ENCODE measurements at places on chromosomes 12 and 14.

DNA sequence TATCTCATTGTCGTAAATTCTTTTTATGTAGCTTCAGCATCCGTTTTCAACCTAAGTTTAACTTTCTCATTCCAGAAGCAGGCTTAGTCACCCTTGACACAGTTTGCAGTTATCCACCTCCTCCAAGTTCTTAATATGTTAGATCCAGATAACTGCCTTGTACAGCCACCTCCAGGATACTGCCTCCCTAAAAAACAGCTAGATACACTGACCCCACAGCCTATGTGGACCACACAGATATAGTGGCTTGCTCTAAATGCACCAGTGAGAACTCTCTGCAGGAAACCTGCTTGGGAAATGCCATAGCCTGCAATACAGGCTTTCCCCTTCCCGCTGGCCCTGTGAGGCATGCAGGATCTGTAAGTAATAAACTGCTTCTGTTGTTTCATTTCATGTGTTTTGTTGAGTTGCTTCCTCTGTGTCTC lies 11.1 kb upstream of the RTL1 start:
- no peak for DNase-seq

- no peak for DNase-seq
Measured at GRCh38 chr12:52193991-52194390, 2.2 kb upstream of the KRT80 start.

GRCh38 chr14:99246536-99247097 lies 25.4 kb downstream of the BCL11B start:
- no peak for DNase-seq

- no peak for DNase-seq
Measured at GRCh38 chr12:64633940-64634337, 23.6 kb downstream of the RASSF3 start.

GRCh38 chr12:54045868-54046521 lies 7.6 kb upstream of the HOXC4 start:
- no peak for DNase-seq

DNA sequence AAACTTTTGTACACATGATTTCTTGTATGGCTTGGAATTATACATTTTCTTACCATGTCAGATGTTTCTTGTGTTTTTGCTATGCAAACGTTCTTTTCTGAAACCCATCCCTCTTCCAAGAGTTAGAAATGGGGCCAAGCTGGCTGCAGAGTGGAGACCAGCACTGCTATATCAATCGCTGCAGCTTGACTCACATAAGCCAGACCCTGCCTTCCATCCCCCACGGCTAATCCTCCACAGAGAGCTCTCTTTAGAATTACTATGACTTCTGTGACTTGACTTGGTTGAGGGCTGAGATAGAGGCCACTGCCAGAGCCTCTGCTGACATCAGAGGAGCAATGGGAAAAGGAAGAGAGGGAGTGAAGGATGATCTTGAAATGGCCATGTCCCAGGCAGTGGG lies 147.9 kb downstream of the DACT1 start:
- DNase-seq = no peak

DNA sequence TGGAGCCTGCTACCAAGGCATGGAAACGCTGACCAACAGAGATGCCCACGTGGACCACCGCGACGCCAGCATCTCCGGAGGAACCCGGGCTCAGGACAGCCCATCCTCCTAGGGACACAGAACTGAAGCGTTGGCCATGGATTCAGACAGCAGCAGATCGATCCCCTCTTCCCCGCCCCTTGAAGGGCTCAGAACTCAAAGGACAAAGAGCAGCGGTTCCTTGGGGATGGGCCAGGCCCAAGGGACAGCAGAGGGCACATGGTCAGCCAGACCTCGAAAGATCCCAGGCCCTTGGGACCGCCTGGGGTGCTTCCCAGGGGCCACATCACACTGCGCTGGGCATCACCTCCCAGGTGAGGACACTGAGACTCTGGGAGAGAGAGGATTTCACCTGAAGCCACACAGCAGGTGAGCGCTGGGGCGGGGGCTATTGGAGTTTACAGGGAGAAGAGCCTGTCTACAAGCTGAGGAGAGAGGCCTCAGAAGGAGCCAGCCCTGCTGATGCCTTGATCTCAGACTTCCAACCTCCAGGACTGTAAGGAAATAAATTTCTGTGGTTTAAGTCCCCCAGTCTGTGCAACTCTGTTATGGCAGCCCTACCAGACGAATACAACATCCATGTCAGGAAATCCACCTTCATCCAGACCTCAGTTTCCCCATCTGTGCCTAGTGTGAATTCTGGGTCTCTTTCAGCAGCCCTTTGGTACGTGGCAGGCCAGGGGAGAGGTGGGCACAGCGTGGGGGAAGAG lies 49.4 kb downstream of the CCNK start:
- DNase-seq = no peak

DNA sequence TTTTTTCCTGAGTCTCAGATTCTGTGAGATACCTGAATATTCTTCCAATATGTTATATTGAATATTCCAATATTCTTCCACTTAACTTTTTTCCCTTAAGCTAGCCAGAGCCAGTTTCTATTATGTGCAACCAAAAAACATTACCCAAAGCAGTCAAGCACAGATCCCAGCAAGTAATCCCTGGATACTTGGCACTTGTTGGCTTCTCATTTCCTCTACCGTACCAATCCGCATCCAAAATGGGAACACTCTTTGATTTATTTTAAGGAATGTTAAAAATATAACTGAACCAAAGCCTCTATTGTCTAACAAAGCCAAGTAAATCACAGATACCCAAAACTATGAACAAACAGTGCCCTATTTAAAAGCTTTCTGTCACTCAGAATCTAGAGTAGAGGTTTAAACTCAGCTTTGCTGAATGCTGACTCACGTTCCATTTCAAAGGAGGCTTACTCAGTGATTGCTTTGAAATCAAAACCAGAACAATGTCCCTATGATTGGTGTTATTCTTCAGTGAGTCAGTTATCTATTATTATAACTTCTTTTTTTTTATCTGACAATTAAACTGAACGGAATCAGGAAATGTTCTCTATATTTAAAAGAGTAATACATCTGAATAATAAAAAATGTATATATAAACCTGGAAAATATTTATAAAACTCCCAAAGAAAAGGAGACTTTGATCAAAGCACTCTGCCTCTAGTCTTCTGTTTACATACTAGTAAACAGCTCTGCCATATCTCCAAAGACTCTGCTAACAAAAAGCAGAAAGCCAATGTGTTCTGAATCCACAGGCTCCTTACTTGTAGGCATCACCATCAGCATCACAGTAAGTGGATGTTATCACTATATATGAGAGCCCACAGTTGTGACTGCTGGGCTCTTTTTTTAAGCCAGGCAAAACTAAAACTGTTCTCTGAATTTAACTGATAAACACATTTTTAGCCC lies 360.8 kb downstream of the CCDC91 start:
- DNase-seq = no peak
